ENCODE measurements at places on chromosomes 5 and 9.

DNA sequence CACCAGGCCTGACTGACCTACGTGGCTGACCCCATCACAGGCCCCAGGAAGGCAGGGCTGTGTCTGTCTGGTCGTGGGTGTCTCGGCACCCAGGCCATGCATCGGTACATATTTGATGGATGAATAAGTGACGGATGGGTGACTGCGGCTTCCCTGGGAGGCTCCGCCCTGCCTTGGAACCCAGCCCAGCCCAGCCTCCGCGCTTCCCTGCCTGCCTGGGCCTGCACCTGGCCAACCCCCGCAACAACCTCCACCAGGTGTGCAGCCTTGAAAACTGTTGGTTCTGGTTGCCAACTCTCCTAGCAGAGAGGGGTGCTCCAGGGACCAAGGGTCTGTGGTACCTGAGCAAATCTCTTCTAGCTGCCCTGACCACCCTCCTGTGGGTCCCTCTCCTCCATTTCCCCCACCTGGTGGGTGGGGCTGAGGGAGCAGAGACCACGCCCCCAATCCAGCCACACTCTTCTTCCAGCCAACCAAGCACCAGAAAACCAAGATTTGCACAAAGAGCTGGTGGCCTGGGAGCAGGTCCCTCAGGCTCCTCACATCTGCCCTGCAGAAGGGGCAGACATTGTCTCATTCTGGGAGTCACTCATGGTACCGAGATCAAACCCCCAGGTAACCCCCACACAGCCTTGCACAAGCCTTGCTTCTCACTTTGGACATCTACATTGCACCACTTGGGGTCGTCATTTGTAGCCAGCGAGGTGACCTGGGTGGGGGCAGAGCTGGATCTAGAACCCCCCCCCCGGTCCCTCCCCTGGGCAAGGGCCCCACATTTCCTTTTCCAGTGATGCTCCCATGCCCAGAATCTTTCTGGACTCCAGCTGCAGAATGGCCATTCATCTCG lies 100.6 kb upstream of the IER5L start:
- no peak for DNase-seq

DNA sequence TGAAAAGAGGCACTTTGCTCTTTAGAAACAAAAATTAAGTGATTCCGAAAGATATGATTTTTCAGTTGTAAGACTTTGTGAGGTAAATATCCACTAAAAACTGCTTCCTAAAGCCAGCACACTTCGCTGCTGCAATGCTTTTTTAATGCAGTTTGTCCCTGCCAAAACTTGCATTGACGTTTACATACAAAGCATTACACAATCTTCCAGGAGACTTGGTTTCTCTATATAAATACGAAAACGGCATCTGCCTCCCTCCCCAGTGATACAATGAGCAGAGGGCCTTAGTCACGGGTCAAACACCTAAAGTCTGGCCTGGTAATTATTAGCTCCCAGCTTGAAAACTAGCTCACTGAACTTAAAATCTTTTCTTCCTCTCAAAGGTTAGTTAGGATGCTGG lies 170.7 kb downstream of the TSSK1B start:
- no peak for DNase-seq

GRCh38 chr9:99980598-99980997 lies 74.1 kb downstream of the STX17 start:
- no peak for DNase-seq

- DNase-seq, result no peak
Observed at GRCh38 chr5:138482638-138483037, 17.4 kb downstream of the EGR1 start.

DNA sequence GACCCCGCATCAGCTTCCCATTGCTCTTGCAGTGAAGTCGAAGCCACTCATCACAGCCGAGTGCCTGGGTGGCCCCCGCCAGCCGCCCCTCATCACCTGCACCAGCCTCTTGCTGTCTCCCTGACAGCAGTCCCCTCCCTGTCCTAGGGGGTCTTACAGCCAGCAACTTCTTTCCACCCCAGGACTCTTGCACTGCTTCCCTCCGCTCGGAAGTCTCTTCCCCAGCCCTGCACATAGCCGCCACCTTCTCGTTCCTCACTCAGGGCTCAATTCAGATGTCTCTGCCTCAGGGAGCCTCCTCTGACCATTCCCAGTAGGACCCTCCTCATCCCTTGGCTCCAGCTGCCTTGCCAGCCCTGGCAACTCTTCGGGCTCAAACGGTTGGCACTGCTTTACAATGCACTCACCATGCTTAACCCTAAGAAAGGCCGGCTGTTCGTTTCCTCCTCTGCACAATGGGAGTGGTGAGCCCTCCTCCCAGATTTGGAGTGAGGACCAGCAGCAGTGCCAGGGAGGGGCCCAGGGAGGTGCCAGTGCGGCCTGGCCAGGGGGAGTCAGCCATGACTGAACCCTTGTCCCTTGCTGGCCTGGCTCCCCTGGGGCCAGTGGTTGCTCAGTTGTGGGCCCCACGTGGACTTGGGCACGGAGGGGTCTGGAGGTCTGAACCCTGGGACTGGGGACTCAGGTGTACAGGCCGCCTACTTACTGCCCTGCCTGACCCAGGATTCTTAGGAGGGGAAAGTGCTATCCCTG lies 6.1 kb downstream of the TCF7 start:
- DNase-seq, result no peak
